Stimulated activated CD8-positive, alpha-beta memory T cell treated with anti-CD3 and anti-CD28 coated beads, Interleukin-7, amount 100 ng/mL, for 24 hours (primary cell): ENCODE measurements at places on chromosomes 2 and 18.

- no peak for DNase-seq
Observed at GRCh38 chr2:102024410-102024809, 32.6 kb downstream of the IL1R2 start.

DNA sequence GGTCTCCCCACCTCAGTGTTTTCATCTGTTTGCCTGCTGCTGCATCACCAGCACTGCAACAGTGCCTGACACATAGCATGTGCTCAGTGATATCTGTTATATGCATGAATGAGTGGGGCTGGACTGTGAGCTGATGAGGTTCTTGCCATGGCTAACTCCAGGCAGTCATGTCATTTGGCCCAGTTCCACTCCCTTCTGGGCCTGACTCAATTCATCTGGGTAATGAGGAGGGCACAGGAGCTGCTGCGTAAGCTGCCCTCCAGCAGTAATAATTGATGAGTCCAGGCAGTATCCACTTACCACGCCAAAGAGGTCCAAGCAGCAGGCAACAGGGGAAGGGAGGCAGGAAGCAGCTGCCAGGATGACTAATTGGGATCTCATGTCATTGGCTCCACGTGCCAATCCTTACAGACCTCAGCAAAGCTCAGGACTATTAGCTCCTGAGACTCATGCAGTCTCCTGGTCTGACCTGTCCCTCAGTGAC, 34.1 kb upstream of the MAT2A start:
- no peak for DNase-seq

- DNase-seq = no peak
Observed at GRCh38 chr2:67842375-67842959, 220.3 kb downstream of the C1D start.

DNA sequence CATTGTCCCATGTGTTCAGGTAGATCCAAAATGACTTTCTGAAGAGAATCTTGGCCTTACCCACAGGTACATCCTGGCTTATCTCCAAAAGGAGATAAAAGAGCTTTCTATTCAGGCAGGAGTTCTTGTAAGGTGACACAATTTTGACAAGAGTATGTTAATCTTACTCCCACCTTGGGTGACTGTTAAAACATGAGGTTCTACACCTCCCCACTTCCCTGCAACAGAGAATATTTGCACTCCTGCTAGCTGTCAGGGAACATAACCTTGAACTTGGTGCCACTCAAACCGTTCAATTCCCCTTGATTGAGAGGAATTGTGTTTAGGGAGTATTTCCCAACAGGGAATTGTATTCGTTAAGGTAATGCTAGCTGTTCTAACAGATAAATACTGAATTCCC, 372.5 kb upstream of the KLHL29 start:
- DNase-seq = no peak

GRCh38 chr18:53984021-53984420, 240.4 kb downstream of the MBD2 start:
- no peak for DNase-seq

DNA sequence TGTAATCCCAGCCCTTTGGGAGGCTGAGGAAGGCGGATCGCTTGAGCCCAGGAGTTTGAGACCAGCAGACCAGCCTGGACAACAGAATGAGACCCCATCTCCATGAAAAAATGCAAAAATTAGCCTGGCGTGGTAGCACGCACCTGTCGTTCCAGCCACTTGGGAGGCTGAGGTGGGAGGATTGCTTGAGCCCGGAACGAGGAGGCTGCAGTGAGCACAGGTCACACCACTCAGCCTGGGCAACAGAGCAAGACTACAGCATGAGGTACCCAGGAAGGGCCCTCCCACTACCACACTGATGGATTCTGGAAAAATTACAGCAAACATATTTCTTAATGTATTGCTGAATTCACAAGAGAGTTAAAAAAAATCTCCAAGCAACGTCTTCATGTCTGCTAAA, 56.3 kb upstream of the HPCAL1 start:
- DNase-seq = no peak

DNA sequence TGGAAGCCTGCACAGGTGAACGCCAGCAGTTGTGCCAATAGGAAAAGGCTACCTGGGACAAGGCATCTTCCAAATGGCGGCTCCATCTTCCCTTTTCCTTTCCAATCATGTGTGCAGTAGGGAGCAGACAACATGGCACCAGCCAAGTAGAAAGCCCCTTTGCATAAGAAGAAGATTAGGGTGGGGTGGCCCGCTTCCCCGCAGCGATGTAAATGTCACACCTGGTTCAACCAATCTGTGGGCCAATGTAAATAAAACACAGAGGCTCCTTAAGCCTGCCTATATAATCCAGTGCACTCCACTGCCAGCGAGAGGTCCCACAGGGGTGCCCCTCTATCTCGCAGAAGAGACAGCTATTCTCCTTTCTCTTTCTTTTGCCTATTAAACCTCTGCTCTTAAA, 468.4 kb upstream of the CRIM1 start:
- no peak for DNase-seq

DNA sequence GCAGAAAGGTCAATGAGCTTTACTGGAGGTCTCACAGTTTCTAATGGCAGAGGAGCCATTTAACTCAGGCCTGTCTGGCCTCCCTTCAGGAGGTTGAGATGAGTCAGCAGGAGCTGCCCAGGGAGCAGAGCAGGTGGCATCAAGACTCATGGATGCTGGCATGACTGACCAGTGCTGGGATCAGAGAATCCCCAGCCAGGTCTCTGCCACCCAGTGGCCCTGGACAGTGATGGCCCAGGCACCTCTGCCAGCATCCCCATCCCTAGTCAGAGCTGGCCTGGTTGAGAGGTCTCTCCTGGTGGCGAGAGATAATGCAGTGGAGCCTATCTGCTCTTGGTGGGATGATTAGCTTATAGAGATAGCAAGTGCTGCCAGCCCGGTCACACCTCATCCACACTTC, 43.1 kb downstream of the GYPC start:
- no peak for DNase-seq

DNA sequence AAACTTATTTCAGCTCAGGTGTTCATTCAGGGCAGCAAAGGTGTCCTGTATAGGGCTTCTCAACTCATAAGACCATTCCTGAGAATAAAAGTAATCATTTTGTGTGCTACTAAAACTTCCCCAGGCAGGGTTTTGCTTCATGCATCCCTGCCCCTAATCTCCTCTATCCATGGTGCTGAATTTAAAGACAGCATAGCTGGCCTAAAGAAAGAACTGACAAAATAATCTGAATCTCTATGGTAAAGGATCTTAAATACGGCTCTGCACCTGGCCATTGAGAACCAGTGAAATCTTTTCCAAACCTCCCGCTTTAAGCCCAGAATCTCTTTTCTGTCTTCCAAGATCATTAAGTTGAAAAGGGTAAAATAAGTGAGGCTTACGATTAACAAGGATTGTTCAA, 292.1 kb upstream of the KLHL29 start:
- no peak for DNase-seq

GRCh38 chr2:9210030-9210429, 3.4 kb downstream of the ASAP2 start:
- DNase-seq = no peak

DNA sequence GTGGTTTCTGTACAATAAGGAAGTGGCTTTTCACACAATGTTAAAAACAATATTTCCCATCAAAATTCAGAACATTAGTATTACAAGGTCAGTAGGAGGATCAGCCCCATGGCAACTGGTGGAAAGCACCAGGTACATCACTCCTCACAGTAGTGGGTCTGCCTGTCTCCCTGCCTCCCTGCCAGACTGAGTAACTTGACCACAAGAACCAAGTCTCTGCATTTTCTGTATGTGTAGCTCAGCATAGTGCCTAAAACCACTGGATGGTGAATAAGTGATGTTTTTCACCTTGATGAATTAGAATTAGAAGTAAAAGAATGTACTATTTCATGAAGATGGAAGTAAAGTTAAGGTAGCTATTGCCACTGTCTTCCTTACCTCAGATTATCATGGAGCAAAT, 4.1 kb upstream of the WDR7 start:
- no peak for DNase-seq

GRCh38 chr18:23878336-23878900, 136.1 kb upstream of the TTC39C start:
- no peak for DNase-seq

- no peak for DNase-seq
Observed at GRCh38 chr2:203751685-203752271, 45.3 kb downstream of the CD28 start.
